ENCODE measurements at places on chromosomes 7 and 10. TPM values are rescaled to one million over a fixed set of nuclear protein-coding genes. Genes with fewer than 3 reads are reported as not detected.

CHN2 gene
- 3.6 TPM for total RNA-seq

SSC4D gene
- total RNA-seq = 6.0 TPM

ARHGEF5 gene
- total RNA-seq = 9.3 TPM

ZNF107 gene
- 5.7 TPM for total RNA-seq

DPYSL4 gene
- 26.1 TPM for total RNA-seq

MKX gene
- 3.9 TPM for total RNA-seq

DUSP5 gene
- total RNA-seq = 35.0 TPM

ANK3 gene
- total RNA-seq = 21.1 TPM

DNA sequence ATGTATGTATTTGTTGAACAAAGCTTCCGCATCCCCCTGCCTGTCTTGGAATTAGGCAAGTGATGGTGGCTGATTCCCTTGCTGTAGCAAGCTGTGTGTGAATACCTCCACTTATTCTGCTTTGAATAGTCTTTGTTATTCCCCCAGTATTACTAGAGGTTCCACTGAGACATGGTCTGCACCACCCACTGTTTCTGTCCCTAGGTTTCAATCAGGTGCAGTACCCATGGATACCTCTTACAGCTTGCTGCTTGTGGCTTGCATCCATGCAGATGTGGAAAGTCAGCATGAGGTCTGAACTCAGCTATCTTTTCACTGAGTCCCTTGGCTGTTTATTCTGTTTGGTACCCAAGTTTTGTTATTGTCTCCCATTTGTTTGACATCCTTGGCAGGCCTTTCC, 447.4 kb downstream of the GRM8 start:
- no peaks in the 10 kb centered on the region for H3K4me1 ChIP-seq
- H3K27ac ChIP-seq = no peak overlapping the region
- H3K36me3 ChIP-seq = no peaks in the 10 kb centered on the region
- no peak overlapping the region for H3K4me3 ChIP-seq
- no peaks in the 10 kb centered on the region for H3K27me3 ChIP-seq

- H3K27me3 ChIP-seq = no peaks in the 10 kb centered on the region
- no peaks in the 10 kb centered on the region for H3K36me3 ChIP-seq
- no peak overlapping the region for H3K27ac ChIP-seq
- DNase-seq = no peak
- H3K4me3 ChIP-seq = no peak overlapping the region
- H3K4me1 ChIP-seq = peaks cover 10% of the 10 kb centered on the region
Measured at GRCh38 chr10:95297402-95297801, 6.6 kb upstream of the PDLIM1 start.

GRCh38 chr10:24929056-24929544, 23.3 kb downstream of the PRTFDC1 start:
- peak; percentile 93 for DNase-seq
- no peaks in the 10 kb centered on the region for H3K27me3 ChIP-seq
- no peaks in the 10 kb centered on the region for H3K36me3 ChIP-seq
- H3K27ac ChIP-seq = no peak overlapping the region
- H3K4me3 ChIP-seq = no peak overlapping the region

- H3K36me3 ChIP-seq = no peaks in the 10 kb centered on the region
- H3K4me1 ChIP-seq = peaks cover 2% of the 10 kb centered on the region
- no peak overlapping the region for H3K4me3 ChIP-seq
- no peak overlapping the region for H3K27ac ChIP-seq
Measured at GRCh38 chr7:90766814-90767564, 170.9 kb downstream of the CDK14 start.

GRCh38 chr10:132164761-132165278, 21.9 kb upstream of the DPYSL4 start:
- H3K4me1 ChIP-seq = no peaks in the 10 kb centered on the region
- H3K36me3 ChIP-seq = no peaks in the 10 kb centered on the region
- H3K4me3 ChIP-seq = no peak overlapping the region
- no peak overlapping the region for H3K27ac ChIP-seq

GRCh38 chr7:101185258-101185839, 5.3 kb upstream of the NAT16 start:
- peak; percentile 53 for DNase-seq
- no peak overlapping the region for H3K27ac ChIP-seq
- H3K27me3 ChIP-seq = peaks cover 5% of the 10 kb centered on the region
- no peak overlapping the region for H3K4me3 ChIP-seq
- H3K4me1 ChIP-seq = no peaks in the 10 kb centered on the region
- no peaks in the 10 kb centered on the region for H3K36me3 ChIP-seq

GRCh38 chr7:2164646-2165045, 68.1 kb downstream of the MAD1L1 start:
- no peaks in the 10 kb centered on the region for H3K27me3 ChIP-seq
- H3K4me1 ChIP-seq = no peaks in the 10 kb centered on the region
- H3K36me3 ChIP-seq = no peaks in the 10 kb centered on the region
- DNase-seq = no peak
- no peak overlapping the region for H3K27ac ChIP-seq
- H3K4me3 ChIP-seq = no peak overlapping the region

GRCh38 chr10:129532838-129533237, 65.8 kb downstream of the MGMT start:
- no peak for DNase-seq
- peaks cover 4% of the 10 kb centered on the region for H3K27me3 ChIP-seq
- peaks cover 9% of the 10 kb centered on the region for H3K4me1 ChIP-seq
- H3K27ac ChIP-seq = no peak overlapping the region
- H3K36me3 ChIP-seq = no peaks in the 10 kb centered on the region

GRCh38 chr7:138458576-138459412, 1.3 kb upstream of the TRIM24 start:
- H3K27ac ChIP-seq = no peak overlapping the region
- no peaks in the 10 kb centered on the region for H3K36me3 ChIP-seq

DNA sequence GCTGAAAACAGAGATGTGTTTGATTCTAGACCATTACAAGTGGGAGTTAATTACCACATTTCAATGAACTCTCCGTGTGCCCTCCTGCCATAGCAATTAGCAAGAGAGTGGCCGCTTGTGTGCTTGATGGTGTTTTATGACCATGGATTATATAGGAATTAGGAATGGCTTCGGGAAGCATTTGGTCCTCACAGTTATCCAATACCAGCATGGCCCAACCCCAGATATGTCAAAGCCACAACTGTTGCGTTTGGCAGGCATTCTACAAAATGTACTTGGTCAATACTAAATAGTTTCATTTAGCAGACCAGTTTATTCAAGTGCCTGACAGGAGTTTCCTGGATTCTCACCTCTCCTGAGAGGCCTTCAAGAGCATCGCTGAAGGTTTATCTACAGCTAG, 509.0 kb upstream of the GALNT17 start:
- H3K4me1 ChIP-seq = no peaks in the 10 kb centered on the region
- H3K36me3 ChIP-seq = no peaks in the 10 kb centered on the region
- no peak for DNase-seq
- no peak overlapping the region for H3K4me3 ChIP-seq
- no peak overlapping the region for H3K27ac ChIP-seq
